ENCODE measurements at places on chromosomes 3 and 15.

DNA sequence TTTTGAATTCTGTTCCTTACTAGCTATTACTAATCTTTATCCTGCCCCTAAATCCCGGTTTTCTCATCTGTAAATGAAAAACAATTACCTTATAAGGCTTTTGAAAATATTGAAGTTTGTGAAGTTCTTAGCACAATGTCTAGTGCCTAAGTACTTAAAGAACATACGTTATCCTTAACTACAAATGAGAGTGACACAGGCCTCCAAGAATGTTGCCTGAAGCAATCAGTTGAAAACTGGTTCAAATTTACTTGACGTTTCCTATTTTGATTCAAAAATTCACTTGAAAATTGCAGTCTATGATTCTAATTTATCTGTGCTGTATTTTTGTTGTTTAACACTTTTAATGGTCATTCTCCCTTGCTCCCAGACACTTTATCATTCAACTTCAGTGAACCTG lies 3.2 kb downstream of the SENP7 start:
- no peak for DNase-seq

DNA sequence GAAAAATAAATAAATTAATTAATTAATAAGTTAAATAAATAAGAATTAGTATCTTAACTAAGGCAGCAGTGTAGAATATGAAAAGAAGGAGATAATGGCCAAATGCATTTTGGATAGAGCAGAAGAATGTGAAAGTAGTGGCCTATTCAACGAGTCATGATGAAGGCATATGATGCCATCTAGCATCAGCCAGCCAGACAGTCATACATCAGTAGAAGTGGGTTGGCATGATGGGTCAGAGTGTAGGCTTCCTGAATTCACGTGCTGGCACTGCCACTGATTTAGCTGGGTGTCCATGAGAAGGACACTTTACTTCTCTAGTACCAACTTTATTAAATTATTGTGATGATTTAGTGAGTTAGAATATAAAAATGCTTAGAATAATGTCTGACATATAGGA lies 256.1 kb upstream of the ARPP21 start:
- no peak for DNase-seq

- no peak for DNase-seq
Measured at GRCh38 chr15:68413363-68414205, 18.4 kb downstream of the ITGA11 start.

- DNase-seq = no peak
Measured at GRCh38 chr15:99453637-99454030, 112.2 kb upstream of the MEF2A start.

GRCh38 chr3:145849115-145849514 lies 311.9 kb downstream of the PLOD2 start:
- no peak for DNase-seq

GRCh38 chr3:72698154-72698917 lies 149.9 kb downstream of the SHQ1 start:
- DNase-seq = no peak

DNA sequence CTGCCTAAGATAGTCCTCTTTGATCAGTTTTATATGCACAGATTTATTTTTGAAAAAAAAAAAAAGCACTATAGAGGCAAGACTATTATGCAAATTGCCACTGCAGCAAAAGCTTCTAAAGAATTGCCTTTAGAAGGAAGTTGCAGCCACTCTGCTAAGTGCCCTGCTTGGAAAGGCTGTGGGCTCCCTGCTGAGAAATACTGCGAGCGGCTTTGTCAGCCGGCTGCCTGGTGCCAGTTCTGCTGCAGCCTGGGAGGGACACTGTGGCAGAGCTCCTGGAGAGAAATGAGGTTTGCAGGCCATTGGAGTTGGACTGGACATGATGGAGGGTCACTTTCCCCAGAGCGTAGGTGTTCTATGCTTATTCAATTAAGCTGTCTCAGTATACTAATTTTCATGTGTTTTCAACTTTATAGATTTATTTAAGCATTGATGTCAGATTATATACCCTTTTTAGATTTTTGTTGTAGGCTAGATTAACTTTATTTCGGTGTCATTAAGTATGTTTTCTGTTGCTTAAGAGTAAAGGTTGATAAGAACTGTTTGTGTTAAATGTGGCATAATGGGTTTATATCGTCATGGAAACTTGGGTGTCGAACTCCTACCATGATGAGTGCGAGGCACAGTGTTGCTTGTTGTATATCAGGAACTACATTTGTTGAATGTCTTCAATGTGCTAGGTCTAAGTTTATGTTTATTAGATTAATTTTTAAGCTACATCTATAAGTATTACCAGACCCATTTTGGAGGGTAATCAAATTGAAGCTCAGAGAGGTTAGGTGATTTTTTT lies 6.6 kb downstream of the MAP2K5 start:
- no peak for DNase-seq

- no peak for DNase-seq
Measured at GRCh38 chr3:106491796-106492195, 623.0 kb upstream of the CBLB start.

DNA sequence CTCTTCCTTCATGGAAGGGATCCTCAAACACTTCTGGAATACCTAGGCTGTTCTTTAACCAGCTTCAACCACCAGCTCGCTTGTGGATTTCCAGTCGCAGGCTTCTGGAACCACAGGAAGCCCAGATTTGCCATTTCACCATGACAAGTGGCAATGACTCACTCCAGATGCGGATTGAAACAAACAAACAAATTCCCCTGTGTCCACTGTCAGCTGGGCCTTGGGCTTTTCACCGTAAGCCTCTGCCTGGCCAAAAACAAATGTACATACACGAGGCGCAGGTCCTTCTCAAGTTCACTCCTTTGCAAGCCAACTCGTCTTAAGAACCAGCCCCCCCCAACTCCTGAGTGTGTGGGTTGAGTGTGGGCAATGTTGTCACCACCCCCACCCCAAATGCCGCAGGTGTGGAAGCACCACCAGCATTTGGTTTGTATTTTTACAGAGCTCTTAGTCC lies 8.8 kb downstream of the BCL6 start:
- DNase-seq = no peak

GRCh38 chr3:34175636-34176176 lies 377.3 kb downstream of the PDCD6IP start:
- no peak for DNase-seq

GRCh38 chr3:15310491-15311370 lies 21.7 kb downstream of the SH3BP5 start:
- DNase-seq = peak; percentile 80

DNA sequence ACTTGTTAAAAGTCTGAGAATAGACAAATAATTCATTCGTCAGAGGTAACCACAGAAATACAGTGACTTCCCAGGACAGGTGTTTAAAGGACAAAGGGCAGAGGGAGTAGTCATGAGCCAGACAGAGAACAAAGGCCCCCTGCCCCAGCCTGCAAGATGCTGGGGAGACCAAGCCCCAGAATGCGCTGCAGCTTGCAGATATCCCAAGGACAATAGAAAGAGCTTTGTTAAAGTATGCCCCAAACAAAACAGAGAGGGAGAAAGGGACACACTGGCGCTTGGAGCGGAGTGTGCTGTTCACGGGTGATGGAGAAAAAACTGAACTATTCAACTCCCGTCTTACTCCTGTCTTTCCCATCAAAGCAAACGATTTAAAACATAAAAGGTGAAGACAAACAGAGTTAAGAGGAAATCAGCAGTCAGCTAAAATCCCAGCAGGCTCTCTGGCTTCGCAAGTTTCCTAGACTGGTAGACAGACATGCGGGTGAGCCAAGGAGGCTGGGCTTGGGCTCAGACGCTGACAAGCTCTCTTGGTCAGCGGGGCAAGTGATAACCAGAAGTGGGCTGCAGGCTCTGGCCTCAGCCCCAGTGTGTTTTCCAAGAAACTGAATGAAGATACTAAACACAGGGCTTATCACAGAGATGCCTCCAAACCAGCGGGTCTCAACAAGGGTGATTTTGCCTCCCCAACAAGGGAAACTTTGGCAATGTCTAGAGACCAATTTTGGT lies 130.1 kb downstream of the UACA start:
- DNase-seq = no peak

GRCh38 chr3:3599016-3599415 lies 200.2 kb upstream of the LRRN1 start:
- no peak for DNase-seq

DNA sequence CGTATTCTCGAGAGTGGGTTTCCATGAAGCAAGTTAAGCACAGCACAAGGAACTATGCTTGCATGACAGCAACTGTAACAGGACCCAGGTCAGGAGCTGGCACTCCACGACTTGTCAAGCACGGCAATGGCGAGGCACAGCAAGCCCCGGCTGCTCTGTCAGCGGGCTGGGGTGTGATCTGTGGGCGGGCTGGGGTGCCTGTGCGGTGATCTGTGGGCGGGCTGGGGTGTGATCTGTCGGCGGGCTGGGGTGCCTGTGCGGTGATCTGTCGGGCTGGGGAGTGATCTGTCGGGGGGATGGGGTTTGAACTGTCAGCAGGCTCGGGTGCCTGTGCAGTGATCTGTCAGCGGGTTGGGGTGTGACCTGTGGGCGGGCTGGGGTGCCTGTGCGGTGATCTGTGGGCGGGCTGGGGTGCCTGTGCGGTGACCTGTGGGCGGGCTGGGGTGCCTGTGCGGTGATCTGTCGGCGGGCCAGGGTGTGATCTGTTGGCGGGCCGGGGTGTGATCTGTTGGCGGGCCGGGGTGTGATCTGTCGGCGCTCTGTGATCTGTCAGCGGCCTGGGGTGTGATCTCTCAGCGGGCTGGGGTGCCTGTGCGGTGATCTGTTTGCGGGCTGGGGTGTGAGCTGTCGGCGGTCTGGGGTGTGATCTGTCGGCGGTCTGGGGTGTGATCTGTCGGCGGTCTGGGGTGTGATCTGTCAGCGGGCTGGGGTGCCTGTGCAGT lies 205.7 kb downstream of the XXYLT1 start:
- DNase-seq = no peak

DNA sequence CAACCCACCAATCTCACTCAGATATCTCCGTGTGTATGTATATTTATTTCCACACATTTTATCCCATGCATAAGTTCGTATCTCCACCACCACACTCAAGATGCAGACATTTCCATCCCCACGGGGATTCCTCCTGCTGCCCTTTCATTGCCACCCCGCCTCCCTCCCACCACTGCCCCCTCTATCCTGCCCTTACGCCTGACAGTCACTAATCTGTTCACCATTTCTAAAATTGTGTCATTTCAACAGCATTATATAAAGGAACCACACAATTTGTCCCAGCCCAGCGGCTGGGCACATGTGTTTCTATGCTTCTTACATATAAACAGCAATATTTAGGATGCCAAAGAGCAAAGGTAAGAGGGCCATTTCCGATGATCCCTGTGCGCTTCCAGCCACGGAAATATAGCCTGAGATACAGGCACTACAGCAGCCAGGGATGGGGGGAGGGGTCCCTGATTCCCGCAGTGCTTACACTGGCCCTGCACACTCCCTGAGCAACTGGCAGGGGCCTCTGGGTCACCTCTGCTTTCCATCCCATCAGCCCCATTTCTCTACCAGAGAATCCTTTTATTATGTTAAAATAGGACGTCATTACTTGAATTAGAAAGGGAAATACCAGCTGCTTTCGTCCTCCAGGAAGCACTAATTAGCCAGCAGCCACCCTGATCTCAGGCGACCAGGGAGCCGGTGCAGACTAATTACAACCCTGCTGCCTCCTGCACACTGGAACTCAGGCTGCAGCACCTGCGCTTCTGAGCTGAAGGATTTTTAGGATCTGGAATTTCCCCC lies 372.0 kb upstream of the ATP10A start:
- no peak for DNase-seq

- no peak for DNase-seq
Measured at GRCh38 chr3:57077630-57078343, 17.3 kb downstream of the SPATA12 start.

DNA sequence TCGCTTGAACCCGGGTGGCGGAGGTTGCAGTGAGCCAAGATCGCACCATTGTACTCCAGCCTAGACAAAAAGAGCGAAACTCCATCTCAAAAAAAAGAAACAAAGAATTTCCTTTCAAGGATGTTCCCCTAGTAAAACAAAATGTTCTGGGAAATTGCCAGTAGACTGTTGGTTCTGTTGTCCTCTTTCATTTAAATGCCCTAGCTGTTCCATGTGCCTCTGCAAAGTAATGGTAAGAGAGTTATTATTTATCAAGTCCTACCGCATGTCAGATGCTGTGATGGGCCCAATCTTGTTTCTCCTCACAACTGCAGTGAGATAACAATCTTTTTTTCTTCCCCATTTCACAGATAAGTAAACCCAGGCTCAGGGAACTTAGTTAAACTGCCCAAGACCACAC lies 254.3 kb upstream of the TPM1 start:
- no peak for DNase-seq

DNA sequence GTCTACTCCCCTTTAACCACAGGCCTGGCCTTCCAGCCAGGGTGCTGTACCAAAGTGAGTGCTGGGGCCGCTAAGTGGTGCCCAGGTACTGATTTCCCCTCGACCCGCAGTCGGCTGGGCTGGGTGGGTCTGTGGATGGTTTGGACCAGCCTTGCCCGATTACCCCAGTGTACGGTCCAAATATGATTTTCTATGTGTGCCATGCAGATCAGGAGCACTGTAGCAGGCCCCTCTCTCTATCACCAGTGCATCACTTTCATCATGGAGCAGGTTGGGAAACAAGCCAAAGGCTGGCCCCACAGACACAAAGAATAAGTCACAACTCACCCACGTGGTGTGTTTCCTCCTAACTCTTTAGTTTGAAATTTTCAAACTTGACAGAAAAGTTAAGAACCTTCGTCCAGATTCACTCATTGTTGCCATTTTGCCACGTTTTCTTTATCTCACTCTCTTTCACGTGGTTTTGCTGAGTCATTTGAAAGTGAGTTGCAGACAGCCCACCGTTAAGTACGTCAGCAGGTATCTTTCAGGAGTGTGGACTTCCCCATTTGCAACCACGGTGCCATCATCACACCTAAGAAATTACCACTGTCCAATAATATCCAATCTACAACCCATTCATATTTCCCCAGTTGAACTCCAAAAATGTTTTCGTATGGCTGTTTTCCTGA lies 37.0 kb downstream of the ZNF710 start:
- DNase-seq = peak; percentile 73

- DNase-seq = no peak
Measured at GRCh38 chr15:77647961-77648360, 15.2 kb upstream of the LINGO1 start.

GRCh38 chr15:64634027-64634426 lies 141.4 kb downstream of the RBPMS2 start:
- peak; percentile 41 for DNase-seq

DNA sequence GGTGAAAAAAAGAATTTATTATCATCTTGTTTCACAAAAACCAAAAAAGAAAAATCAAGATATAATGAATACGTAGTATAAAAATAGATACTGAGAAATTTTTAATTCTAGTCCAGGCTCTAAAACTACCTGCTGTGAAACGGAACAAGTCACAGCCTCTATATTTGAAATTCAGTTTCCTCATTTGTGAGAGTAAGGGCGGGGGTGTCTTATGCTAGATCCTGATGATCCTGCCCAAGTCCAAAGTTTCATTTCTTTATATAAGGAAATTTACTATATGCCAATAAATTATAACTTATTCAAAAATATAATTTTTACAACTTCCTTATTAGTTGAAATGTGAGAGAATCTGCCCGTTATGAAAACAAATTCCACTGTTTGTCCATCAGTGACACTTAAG lies 385.7 kb downstream of the CGGBP1 start:
- no peak for DNase-seq

- no peak for DNase-seq
Measured at GRCh38 chr15:66138892-66139590, 114.5 kb downstream of the MEGF11 start.

- DNase-seq = no peak
Measured at GRCh38 chr15:67109141-67110034, 44.0 kb downstream of the SMAD3 start.
